ENCODE measurements at places on chromosomes 7 and 10.

GRCh38 chr10:84198206-84198915, 4.0 kb downstream of the CDHR1 start:
- DNase-seq = no peak

DNA sequence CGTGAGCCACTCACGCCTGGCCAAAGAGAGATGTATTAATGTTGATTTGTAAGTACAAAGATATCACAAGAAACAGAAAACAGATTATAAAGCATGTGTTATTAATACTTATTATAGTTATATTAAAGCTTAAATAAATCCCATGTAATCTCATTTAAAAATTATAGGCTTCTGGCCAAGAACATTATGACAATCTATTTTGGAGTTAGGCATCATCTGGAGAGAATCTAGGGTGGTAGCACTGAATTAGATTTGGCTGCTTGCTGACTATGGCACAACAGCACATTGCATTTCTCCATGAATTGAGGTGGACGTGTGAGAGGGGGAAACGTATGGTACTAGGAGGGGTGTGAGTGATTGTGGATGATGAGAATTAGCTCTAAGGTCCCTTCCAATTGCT, 16.8 kb upstream of the SLC16A12 start:
- DNase-seq = no peak

DNA sequence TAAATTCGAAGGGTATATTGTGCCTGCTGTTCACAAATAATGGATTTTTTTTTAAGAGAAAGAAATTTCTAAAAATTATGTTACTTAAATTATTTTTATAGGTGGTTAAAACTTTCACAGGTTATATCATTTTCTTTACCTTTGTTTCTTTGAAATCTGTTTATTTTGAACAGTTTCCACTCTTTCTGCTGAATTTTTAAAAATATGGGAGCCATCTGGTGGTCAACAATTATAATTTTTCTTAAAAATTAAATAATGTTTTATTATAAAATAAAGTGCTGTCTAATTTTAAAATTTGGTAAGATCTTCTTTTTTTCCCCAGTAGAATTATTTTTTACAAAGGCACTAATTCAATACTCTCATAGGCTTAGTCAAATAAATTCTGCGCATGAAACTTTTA, 263.9 kb downstream of the ETV1 start:
- DNase-seq = no peak

DNA sequence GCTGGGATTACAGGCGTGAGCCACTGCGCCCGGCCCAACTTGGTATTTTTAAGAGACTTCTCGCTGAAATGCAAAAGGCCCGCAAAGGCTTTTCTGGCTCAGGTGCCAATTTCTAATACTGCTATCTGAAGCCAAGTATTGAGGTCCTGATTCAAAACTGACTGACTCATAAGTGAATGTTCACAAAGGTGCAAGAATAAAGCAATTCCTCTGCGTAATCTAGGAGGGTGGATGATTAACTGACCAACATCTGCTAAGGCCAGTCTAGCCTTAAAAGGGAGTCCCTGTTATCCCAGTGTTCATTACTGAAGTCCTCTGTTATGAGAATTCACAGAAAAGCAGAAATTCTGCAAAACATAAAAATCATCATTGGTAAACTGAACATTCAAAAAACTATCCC, 111.4 kb downstream of the SRPK2 start:
- DNase-seq = no peak

DNA sequence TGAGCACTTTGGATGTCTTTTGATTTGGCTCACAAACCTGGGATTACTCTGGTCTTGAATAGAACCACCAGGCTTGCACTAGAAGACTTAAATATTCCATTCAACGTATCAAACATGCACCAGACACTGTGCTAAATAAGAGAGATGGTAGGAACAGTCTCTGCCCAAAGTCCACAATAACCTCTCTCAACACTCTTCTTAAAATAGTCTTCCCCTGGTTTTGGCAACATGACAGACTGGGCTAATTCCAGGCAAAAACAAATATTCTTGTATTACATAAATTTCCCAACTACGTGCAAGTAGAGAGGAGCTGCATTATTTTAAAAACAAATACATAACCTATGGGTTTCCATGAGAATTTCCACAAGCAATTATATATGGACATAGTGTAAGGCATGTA, 64.8 kb upstream of the PAPSS2 start:
- DNase-seq = no peak

DNA sequence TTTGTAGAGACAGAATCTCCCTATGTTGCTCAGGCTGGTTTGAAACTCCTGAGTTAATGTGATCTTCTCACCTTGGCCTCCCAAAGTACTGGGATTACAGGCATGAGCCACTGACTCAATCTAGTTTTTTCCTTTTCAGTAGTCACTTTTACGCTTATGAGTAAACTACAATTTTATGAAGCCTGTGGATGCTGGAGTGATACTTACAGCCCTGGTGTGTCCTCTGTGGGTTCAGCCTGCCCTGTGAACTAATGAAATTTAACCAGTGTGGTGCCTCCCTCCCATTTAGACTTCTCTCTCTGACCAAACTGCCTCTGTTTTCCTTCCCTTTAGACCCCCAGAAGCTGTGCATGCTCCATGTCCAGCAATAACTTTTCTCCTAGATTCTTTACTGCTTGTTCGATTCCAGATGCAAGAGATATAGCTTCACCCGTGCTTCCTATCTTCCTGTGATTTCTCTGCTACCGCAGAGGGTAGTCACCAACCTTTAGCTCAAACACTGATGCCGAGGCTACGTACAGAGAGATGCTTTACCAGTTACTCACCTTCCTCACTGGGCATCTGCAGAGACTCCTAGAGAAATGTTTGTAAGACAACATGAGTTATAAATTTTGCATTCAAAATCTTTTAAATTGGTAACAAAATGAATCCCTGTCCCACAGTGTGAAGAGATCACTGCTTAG, 90.8 kb downstream of the KIAA1217 start:
- DNase-seq = no peak

- DNase-seq = no peak
Observed at GRCh38 chr10:133225707-133226191, 4.3 kb upstream of the UTF1 start.

- no peak for DNase-seq
Observed at GRCh38 chr10:3255075-3255474, 82.5 kb upstream of the PITRM1 start.

DNA sequence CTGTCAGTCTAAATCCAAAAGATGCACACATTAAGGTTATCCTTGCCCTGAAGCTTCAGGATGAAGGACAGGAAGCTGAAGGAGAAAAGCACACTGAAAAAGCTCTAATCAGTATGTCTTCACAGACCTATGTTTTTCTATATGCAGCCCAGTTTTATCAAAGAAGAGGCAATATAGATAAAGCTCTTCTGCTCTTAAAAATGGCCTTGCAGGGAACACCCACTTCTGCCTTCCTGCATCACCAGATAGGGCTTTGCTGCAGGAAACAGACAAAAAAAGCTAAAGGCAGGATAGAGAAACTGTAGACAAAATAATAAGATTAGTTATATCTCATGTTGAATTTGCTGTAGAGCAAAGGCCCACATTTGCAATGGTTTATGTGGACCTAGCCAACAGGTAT, 14.9 kb upstream of the IFIT1B start:
- DNase-seq = no peak

- DNase-seq = no peak
Observed at GRCh38 chr10:78438907-78439809, 405.5 kb downstream of the RPS24 start.

DNA sequence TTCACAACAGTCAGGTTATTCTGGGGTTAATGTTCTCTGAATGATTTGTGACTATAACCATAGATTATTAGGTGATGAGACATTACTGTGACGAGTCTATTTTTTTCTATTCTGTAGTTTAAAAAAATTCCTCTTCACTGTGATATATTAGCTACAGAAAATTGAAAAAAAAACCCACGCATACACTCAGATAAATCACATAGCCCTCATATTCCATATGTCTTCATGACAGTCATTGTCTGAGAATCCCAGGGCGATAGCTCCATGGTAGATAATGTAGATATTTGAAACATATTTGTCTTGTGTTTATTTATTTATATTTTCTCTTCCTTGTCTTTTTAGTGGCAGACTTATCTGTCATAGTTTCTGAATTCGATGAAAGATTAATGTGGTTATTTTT, 110.0 kb downstream of the CAMK1D start:
- DNase-seq = no peak

GRCh38 chr10:79268161-79268601, 79.1 kb upstream of the PPIF start:
- no peak for DNase-seq

- no peak for DNase-seq
Observed at GRCh38 chr10:129426606-129427005, 40.4 kb upstream of the MGMT start.

GRCh38 chr7:141847996-141848395, 6.7 kb upstream of the PRSS37 start:
- DNase-seq = no peak

GRCh38 chr7:104971290-104972071, 42.5 kb upstream of the KMT2E start:
- DNase-seq = no peak

- DNase-seq = no peak
Observed at GRCh38 chr10:48390933-48391845, 84.7 kb downstream of the MAPK8 start.

DNA sequence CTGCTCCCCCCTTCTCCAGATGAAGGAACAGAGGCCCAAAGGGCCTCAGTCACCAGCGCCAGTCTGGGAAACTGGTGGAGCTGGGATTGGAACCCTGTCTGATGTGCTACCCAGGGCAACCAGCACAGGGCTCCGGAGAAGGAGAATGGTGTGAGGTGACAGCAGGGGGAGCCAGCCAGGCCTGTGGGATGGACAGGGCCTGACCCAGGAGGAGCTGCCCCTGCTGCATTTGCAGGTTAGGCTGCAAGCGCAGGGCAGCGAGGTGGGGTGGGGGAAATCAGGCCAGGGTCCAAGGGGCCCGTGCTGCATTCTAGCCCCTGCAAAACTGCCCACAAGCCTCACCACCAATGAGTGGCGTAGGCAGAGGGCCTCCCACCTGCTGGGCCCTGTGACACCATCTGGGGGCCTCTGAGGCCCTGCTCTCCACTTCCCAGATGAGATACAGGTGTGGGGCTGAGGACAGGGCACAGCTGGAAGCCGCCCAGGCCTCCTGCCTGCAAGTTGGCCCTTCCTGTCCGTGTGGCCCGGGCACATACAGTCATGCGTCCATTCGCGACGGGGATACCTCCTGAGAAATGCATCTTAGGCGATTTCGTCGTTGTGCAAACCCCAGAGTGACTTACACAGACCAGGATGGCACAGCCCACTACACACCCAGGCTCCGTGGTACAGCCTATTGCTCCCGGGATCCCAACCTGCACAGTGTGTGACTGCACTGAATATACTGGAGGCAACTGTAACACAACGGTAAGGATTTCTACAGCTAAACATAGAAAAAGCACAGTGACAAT, 45.3 kb downstream of the RASGEF1A start:
- DNase-seq = no peak

DNA sequence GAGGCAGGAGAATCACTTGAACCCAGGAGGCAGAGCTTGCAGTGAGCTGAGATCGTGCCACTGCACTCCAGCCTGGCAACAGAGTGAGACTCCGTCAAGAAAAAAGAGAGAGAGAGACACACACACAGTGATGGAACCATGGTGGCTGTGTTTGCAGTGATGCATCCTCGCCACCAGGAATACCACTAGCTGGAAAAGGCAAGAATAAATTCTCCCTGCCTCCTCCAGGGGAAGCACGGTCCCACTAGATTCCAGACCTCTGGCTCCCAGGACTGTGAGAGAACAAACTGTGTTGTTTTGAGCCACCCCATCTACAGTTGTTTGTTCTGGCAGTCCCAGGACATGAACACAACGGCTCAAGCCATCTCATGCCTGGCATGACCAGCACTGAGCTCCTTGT, 320.3 kb upstream of the FOXK1 start:
- no peak for DNase-seq

GRCh38 chr7:43873300-43873699, 4.0 kb upstream of the MRPS24 start:
- DNase-seq = no peak

- DNase-seq = no peak
Observed at GRCh38 chr10:78038105-78038504, 4.4 kb downstream of the RPS24 start.

DNA sequence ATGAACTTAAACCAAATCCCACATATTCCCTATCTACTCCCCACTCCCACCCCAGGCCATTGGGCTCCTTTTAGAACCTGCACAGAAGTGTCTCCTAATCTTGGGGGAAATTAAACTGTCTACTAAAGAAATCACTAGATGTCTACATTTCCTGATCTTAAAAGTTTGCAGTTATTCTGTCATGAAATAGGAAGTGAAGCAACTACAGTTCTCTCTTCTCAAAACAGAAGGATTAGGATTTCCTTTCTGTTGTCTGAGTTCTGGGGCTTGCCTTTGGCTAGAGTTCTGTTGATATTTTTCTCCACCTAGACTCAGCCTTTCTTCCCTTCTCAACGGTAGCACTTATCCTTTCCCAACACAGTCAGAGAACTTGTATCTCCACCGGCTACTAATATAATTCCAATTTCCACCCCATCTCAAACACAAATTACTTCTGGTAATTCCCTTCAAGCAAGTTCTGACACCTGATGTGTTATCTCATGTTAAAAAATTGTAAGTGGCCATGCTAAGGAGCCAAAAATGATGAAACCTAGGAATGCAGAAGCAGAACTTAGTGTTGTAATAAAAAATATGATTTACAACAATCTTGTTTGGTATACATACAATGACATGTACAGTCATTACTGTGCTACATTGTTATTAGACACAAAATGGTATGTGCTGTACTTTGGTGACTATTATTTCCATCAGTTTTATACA, 12.1 kb downstream of the OR9A4 start:
- DNase-seq = no peak

DNA sequence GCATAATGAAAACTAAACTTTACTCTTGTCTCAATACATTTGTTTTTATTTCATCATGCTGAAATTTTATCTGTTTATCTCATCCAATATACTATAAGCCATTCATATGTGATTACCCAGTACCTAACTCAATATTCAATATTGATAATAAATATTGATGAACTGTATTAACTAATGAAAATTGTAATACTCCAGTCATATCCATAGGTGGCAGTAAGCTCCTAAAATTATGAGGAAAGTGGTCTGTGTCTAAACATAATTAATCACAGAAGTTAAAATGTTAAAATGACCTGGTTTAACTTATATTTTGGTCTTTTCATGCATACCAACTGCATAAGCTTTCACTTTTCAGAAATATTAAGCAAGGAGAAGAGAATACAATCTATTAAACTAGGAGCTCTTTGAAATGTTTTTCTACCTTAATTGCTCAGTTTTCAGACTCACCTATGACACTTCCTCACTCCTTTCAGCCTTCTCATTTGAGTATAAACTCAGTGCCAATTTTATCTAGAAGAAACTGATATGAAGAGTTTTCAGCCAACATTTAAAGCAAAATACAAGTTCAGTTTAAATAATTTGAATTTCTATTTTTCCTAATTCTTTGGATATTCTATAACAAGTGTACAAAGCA, 30.5 kb upstream of the VWDE start:
- no peak for DNase-seq

GRCh38 chr10:62430881-62431280, 56.7 kb downstream of the ZNF365 start:
- no peak for DNase-seq

Data from activated CD4-positive, alpha-beta T cell treated with anti-CD3 and anti-CD28 coated beads, Interleukin-2, amount 50 U/mL, for 4 hours (primary cell).